Amygdala (tissue), 56 donors: ENCODE measurements at places on chromosomes 2 and 18.

DNA sequence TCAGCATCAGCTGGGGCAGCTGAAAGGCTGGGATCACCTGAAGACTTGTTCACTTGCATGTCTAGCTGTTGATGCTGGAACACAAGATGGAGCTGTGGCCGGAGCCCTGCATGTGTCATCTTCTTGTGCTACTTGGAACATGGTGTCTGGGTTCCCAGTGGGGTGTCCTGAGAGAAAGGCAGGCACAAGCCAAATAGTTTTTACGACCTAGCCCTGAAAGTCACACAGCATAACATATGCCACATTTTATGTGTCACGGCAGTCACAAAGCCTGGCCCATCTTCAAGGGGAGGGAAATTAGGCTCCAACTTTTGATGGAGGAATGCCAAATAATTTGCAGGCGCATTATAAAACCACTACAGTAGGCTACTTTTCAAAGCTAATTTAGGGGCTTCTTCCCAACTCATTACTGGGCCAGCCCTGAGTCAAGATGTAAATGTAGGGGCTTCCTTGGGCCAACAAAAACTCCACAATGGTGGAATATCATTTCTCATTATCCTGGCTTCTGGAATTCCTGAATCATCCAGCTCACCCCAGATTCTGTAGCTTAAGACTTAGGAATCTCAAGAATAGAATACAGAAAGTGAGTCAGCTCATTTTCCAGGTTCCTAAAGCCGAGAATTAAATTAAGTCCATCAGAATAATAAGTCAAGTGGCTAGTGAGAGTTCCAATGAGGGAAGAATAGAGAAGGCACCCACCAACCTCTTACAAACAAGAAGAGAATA is 543.0 kb downstream of the TNS1 start:
- no peak for DNase-seq

DNA sequence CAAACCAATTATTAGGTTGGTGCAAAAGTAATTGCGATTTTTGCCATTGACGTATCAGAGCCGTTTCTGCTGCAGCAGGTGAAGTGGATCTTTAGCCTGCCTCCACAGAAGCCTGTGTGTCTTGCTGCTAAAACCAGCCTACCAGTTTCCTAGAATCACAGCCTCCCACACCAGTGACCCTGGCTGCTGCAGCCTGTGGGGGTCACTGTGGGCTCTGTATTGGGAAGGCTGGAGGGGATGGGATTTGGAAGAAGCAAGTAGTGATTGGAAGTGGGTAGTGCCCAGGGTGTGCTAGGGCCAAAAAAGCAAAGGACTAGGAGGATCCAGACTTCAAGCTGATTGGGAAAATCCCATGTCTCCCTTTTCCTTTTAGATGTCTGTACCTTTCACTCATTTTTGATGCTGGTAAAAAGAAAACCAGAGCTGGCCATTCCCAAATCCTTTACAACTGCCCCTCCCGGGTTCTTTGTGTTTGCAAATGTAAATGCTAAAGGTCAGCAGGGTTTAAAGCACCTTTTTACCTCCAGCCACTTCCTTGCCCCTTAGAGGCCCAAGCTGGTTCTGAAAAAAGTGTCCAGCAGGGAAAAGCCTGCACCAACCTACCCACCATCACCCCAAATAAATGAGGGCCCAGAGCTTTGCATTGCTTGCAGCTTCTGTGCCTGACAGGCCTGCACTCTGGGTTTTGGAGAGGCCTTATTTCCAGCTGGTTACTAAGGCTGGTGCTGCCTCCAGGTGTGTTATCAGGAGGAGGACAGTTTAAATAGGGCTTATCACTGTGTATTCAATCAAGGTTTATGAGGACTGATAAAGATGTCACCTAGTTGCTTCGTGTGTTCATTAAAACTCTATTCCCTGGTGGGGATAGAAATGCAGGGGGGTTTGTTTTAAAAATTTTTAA is 172.0 kb downstream of the MIB1 start:
- no peak for DNase-seq

DNA sequence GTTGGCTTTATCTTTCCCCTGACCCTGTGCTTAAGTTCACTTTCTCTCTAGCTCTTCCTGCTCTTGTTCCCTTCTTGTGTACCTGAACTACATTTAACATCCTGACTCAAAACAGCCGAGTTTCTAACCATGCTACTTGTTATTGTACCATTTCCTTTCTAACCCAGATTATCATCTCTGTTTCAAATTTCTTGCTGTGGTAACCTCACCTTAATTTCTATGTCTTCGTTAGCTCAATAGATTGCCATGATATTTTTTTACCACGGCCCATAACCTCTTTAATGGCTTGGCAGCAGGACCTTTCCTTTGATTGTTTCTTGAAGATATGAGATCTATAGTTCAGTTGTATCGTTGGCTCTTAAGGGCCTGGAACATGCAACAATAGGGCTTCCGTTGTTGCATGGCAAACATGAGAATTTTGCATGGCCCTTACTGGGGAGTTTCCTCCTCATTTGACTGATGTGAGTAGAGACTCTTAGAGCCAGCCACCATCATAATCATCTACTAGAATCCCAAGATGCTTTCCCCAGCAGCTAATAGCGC is 11.1 kb downstream of the CFAP36 start:
- DNase-seq: no peak

- no peak for DNase-seq
Measured at GRCh38 chr2:174004905-174005605, 39.9 kb upstream of the SP3 start.

GRCh38 chr2:212912445-212913103 is 238.8 kb downstream of the IKZF2 start:
- DNase-seq: no peak

DNA sequence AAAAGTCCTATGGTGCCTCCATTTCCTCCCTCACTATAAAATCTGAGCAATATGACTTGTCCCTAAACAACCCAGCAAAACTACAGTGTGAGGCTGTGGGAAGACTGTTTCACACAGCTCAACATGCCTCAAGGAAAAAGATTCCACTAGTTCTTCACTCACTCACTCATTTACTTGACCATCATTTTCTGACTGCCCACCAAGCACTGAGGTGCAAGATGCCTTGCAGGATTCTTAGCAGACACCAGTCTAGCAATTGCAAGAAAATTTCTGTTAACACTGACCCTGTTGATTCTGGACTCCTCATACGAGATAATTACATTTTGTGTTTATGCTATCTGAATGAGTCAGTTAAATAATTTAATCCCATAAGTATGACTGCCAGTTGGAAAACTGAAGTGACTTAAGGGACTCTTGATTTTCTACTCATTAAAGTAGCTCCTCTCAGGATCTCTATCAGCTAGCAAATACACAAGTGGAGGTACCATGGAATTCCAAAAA is 51.9 kb upstream of the PCBP1 start:
- DNase-seq: no peak

DNA sequence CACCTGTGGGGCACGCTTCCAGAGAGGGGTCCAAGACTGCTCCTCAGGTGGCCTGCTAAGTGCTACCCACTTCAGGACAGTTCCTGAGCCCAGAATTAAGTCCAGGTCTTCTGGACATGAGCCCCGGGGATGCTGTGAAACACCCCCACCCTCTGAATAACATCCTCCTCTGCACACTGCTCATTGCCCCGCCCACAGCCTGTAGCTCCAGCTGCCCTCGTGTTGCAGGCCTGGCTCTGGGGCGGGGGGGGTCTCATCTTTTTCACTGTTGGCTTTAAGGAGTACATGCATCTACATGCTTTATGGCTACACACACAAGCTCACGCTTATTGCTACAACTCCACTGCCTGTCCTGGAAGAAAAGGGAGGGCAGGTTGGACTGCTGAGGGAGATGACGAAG is 92.8 kb downstream of the PTGR3 start:
- DNase-seq: no peak

- DNase-seq: peak; percentile 59
Measured at GRCh38 chr2:231364961-231365810, 30.3 kb upstream of the B3GNT7 start.

- DNase-seq: no peak
Measured at GRCh38 chr2:49028101-49028500, 126.2 kb downstream of the FSHR start.
